ENCODE measurements at places on chromosomes 13 and 19. TPM values are rescaled to one million over a fixed set of nuclear protein-coding genes. Genes with fewer than 3 reads are reported as not detected.

ALKBH6 gene
- total RNA-seq: 32.5 TPM

SLC17A7 gene
- total RNA-seq: 1.1 TPM

DNA sequence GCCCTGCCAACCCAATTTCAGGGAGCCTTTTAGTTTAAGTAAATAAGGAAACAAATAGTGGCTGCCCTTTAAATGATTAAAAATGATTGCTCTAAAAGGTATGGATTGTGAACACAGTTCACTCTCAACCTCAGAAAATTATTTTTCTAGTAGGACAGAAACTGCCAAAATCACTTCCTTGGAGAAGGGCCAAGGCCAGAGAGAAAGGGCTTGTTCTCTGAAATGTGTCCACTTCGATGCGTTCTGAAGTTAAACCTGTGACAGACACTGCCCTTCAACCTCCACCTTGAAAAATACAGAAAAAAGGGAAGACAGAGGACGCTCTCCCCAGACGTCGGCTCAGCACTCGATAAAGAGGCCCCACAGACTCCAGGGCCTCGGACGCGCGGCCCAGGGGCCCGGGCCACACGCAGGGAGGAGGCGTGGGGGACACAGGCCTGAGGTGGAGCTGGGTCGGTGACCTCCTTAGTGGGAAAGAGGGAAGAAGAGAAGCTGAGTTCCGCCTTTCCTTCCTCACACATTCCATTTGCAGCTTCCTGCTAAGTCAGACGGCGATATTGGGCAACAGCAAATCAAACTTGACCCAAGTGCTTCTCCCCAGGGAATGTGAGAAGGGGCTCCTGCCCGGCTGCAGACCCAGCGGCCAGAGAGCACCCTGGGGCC, 63.6 kb downstream of the RASA3 start:
- no peak overlapping the region for H3K27ac ChIP-seq
- H3K27me3 ChIP-seq: no peaks in the 10 kb centered on the region
- no peak for DNase-seq

- no peak for DNase-seq
- no peak overlapping the region for H3K4me3 ChIP-seq
- H3K27ac ChIP-seq: no peak overlapping the region
- H3K4me1 ChIP-seq: no peaks in the 10 kb centered on the region
- H3K27me3 ChIP-seq: no peaks in the 10 kb centered on the region
- no peaks in the 10 kb centered on the region for H3K36me3 ChIP-seq
Observed at GRCh38 chr13:50359041-50359367, 343.8 kb downstream of the KCNRG start.

GRCh38 chr19:34034318-34034846, 137.9 kb upstream of the LSM14A start:
- H3K4me3 ChIP-seq: no peak overlapping the region
- no peaks in the 10 kb centered on the region for H3K27me3 ChIP-seq
- H3K4me1 ChIP-seq: no peaks in the 10 kb centered on the region
- no peaks in the 10 kb centered on the region for H3K36me3 ChIP-seq
- DNase-seq: no peak

MCEMP1 gene
- total RNA-seq: not detected

GRCh38 chr13:101654883-101655282, 202.4 kb downstream of the ITGBL1 start:
- DNase-seq: no peak
- no peaks in the 10 kb centered on the region for H3K27me3 ChIP-seq
- H3K4me3 ChIP-seq: no peak overlapping the region
- no peaks in the 10 kb centered on the region for H3K36me3 ChIP-seq
- H3K27ac ChIP-seq: no peak overlapping the region
- no peaks in the 10 kb centered on the region for H3K4me1 ChIP-seq

DNA sequence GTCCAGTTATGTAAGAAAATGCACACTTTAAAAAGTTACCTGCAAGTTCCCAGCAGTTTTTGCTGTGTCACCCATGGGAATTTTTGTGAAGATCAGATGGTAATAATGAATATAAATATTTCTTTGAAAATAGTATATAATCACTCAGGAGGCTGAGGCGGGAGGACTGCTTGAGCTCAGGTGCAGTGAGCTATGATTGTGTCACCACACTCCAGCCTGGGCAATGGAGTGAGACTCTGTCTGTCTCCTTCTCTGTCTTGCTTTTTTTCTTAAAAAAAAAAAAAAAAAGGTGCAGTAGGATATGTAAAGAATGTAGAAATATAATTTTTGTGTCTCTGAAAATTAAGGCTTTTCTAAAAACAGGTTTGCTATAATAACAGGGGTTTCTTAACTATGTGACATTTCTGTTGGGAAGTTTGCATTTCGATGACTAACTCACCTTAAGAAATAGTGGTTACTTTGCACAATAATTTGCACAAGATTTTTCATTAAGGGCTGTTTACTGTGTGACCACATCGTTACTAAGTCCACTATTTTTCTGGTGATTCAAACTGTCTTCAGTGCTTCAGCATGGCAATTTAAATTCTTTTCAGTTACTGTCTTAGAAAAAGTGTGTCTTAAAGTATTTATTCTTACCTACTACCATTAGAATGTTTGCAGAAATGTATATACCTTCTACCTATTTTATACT, 37.3 kb downstream of the DNAJC3 start:
- no peak overlapping the region for H3K27ac ChIP-seq
- peaks cover 27% of the 10 kb centered on the region for H3K36me3 ChIP-seq
- no peaks in the 10 kb centered on the region for H3K27me3 ChIP-seq
- DNase-seq: no peak
- no peak overlapping the region for H3K4me3 ChIP-seq
- H3K4me1 ChIP-seq: no peaks in the 10 kb centered on the region

GRCh38 chr13:99354371-99354951, 47.3 kb upstream of the GPR183 start:
- no peaks in the 10 kb centered on the region for H3K27me3 ChIP-seq
- no peak for DNase-seq
- no peak overlapping the region for H3K4me3 ChIP-seq

DNA sequence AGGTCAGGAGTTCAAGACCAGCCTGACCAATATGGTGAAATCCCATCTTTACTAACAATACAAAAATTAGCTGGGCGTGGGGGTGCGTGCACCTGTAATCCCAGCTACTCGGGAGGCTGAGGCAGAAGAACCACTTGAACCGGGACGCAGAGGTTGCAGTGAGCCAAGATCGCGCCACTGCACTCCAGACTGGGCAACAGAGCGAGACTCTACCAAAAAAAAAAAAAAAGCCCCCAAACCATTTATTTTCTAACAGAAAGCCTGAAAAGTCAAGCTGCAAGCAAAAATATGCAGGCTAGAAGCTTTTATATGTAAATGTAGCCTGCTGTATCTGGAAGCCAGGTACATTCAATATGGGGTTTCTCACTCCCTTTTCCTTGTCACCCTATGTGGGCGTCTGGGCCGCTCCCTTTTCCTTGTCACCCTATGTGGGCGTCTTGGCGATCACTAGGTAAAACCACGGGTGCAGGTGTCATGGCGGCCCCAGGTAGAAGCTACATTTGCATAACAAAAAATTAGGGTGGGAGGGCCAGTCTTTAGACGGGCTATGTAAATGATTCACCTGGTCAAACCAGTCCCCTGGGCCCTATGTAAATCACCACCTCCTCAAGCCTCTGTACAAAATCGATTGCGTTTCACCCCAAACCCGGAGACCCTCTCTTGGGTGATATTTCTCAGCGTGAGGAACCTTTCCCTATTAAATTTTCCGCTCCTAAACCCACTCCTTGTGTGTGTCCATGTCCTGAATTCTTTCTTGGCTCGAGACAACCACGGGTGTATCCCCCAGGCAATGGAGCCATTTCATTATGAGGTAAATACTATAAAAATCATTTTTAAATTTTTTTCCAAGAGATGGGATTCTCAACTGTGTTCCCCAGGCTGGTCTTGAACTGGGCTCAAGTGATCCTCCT, 2.1 kb downstream of the TRIM13 start:
- peak overlapping the region; percentile 93 for H3K4me3 ChIP-seq
- H3K4me1 ChIP-seq: no peaks in the 10 kb centered on the region
- DNase-seq: peak; percentile 90
- no peak overlapping the region for H3K27ac ChIP-seq

CAMSAP3 gene
- total RNA-seq: 28.4 TPM

- peaks cover 20% of the 10 kb centered on the region for H3K36me3 ChIP-seq
- no peak for DNase-seq
- H3K27ac ChIP-seq: no peak overlapping the region
- no peaks in the 10 kb centered on the region for H3K27me3 ChIP-seq
- no peaks in the 10 kb centered on the region for H3K4me1 ChIP-seq
Observed at GRCh38 chr19:46472592-46472991, 1.2 kb upstream of the PNMA8A start.

DNA sequence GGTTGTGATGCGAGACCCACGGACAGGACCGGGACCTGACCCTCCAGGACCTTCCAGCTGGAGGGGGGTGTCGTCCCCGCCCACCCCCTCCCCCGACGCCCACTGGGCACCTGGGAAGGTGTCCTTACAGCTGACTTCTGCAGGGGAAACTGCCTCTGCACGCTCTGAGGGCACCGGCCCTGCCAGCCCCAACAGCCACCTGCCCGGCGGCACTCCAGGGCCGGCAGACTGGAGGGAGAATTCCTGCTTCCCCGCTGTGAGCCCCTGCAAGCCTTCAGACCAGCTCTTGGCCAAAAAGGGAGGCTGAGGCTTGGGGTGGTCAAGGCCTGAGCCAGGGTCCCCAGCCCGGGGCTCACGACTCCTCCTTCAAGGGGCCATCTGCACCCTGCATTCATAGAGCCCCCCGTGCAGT, 1.2 kb downstream of the CNN2 start:
- H3K4me1 ChIP-seq: no peaks in the 10 kb centered on the region
- no peak overlapping the region for H3K27ac ChIP-seq
- H3K27me3 ChIP-seq: no peaks in the 10 kb centered on the region
- H3K36me3 ChIP-seq: peaks cover 27% of the 10 kb centered on the region
- no peak for DNase-seq
- H3K4me3 ChIP-seq: peak overlapping the region; percentile 98
